ENCODE measurements at places on chromosomes 7 and 10. TPM values are rescaled to one million over a fixed set of nuclear protein-coding genes. Genes with fewer than 3 reads are reported as not detected.

DNA sequence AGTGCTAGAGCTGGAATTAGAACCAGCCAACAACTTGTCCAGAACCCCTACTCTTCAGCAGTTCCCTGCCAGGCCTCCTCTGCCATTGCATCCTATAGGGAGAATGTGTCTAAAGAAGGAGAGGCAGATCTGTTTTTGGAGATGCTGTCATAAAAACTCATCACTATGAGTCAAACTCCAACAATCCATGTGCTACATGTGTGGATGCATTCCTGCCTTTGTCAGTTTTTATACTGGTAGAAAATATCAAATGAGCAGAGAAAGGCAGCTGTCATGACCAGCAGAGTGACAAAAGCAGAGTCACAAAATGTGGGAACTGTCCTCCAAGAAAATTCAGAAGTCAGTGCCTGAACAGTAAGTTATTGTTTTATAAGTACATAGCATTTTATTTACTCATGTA, 93.0 kb downstream of the ABLIM1 start:
- no peak overlapping the region for H3K27ac ChIP-seq
- H3K4me1 ChIP-seq = no peaks in the 10 kb centered on the region
- no peaks in the 10 kb centered on the region for H3K36me3 ChIP-seq
- DNase-seq = no peak

DNA sequence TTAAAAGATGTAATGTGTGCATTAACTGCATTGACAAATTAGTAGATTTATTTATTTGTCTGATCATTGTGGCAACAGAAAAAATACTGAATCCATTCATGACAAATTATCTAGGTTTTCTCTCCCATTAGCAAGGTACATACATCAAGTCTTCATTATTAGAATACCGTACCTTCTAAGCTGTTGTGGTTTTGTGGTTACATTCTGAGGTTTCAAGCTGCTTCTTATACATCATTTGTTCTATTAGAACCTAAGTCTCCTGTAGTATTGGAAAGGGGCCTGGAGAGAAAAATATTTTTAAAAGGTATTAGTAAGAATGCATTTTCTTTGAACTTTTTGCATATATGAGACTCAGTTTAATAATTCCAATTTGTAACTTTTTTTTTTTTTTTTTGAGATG, 26.3 kb upstream of the CACNB2 start:
- no peak overlapping the region for H3K27ac ChIP-seq
- no peak overlapping the region for H3K4me3 ChIP-seq
- H3K36me3 ChIP-seq = no peaks in the 10 kb centered on the region
- H3K4me1 ChIP-seq = no peaks in the 10 kb centered on the region
- H3K27me3 ChIP-seq = no peaks in the 10 kb centered on the region

The FBXO24 gene
- 0.30 TPM for total RNA-seq

DNA sequence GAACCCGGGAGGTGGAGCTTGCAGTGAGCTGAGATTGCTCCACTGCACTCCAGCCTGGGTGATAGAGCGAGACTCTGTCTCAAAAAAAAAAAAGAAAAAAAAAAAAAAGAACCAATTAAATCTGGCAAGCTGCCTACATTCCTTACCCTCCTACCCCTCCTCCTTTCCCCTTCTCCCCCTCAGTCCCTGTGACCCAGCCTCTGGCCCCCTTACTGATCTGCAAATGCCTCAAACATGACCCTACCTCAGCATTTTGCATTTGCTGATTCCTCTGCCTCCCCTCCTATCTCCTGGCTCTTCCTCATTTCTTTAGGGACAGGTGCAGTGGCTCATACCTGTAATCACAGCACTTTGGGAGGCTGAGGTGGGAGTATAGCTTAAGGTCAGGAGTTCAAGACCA, 19.3 kb downstream of the CDHR3 start:
- no peak overlapping the region for H3K27ac ChIP-seq
- H3K36me3 ChIP-seq = no peaks in the 10 kb centered on the region
- H3K4me3 ChIP-seq = no peak overlapping the region

All from psoas muscle (tissue), 8 donors.